Transverse colon (tissue), 4 donors: ENCODE measurements at places on chromosomes 16 and 17. TPM values are rescaled to one million over a fixed set of nuclear protein-coding genes. Genes with fewer than 3 reads are reported as not detected.

Gene NAGS
- 5.4 TPM for total RNA-seq

Gene SMPD3
- 51.1 TPM for total RNA-seq

Gene DHRS7B
- 55.0 TPM for total RNA-seq

DNA sequence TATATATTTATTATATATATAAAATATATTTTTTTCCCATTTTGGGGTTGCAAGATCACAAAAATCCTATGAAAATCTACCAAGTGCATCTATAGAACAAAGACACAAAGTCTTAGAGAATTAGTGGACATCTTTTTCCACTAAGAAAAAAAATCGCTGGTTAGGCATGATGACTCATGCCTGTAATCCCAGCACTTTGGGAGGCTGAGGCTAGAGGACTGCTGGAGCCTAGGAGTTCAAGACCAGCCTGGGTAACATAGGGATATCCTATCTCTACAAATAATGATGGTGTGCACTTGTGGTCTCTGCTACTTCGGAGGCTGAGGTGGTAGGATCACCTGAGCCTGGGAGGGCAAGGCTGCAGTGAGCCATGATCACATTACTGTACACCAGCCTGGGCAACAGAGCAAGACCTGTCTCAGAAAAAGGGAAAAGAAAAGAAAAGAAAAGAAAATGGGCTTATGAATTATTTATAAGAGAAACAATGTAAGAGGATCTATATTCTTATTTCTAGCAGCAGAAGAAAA, 185.1 kb upstream of the PSMD7 start:
- DNase-seq: no peak
- H3K36me3 ChIP-seq: no peaks in the 10 kb centered on the region
- no peaks in the 10 kb centered on the region for H3K27me3 ChIP-seq

DNA sequence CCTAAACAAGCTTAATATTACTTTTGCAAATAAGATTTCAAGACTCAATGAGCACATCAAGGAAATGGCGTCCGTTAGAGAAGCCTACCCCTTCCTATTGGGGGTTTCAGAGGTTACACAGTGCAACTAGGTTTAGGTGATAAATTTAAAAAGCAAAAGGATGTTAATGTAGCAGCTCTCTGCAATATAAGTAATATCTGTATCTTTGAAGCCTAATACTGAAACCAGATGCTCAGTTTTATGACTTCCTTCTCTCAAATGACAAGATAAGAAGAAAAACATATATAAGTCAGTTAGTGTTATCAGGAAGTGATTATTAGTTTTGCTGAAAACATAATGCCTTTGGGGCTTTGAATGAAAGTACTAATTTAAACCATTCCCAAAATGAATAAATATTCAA, 54.3 kb upstream of the MED13 start:
- no peak for DNase-seq
- H3K27me3 ChIP-seq: no peaks in the 10 kb centered on the region
- H3K4me1 ChIP-seq: peaks cover 17% of the 10 kb centered on the region
- no peak overlapping the region for H3K27ac ChIP-seq

- H3K4me3 ChIP-seq: no peak overlapping the region
- no peaks in the 10 kb centered on the region for H3K36me3 ChIP-seq
- no peak for DNase-seq
- H3K27ac ChIP-seq: peak overlapping the region; percentile 83
- no peaks in the 10 kb centered on the region for H3K27me3 ChIP-seq
Observed at GRCh38 chr17:74452033-74452840, 14.2 kb upstream of the CD300A start.

GRCh38 chr17:78185981-78186691, 716 bp downstream of the TK1 start:
- H3K27ac ChIP-seq: peak overlapping the region; percentile 86
- H3K36me3 ChIP-seq: no peaks in the 10 kb centered on the region
- peak; percentile 74 for DNase-seq
- peaks cover 21% of the 10 kb centered on the region for H3K4me1 ChIP-seq

DNA sequence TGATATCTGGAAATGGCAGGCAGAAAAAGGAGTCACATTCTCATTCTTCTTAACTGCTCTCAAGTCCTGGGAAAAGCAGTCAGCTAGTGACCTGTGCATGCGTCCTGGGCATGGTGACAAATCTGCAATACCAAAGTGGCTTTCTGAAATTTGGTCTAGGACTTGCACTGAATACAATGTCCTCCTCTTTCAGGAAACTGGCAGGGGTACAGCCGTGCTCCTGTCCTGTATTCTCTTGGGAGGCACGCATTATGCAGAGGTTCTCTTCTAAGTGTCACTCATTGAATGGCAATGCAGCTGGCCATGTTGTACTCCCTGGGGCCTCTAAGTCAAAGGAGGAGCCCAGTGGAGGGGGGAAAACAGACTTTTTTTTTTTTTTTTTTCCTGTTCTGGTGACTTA, 10.6 kb downstream of the PHF12 start:
- no peak for DNase-seq
- no peaks in the 10 kb centered on the region for H3K27me3 ChIP-seq
- peaks cover 37% of the 10 kb centered on the region for H3K4me1 ChIP-seq
- no peak overlapping the region for H3K27ac ChIP-seq
- no peaks in the 10 kb centered on the region for H3K36me3 ChIP-seq

- peaks cover 35% of the 10 kb centered on the region for H3K4me1 ChIP-seq
- peak within 1 kb of the TSS; percentile 85 for H3K4me3 ChIP-seq
- no peaks in the 10 kb centered on the region for H3K27me3 ChIP-seq
- peaks cover 5% of the 10 kb centered on the region for H3K36me3 ChIP-seq
- DNase-seq: peak; percentile 45
- peak within 1 kb of the TSS; percentile 99 for H3K27ac ChIP-seq
Observed at GRCh38 chr17:7888184-7888920, at the start of gene CHD3. TSS of gene CHD3 (plus strand) at chr17:7888789. CDS start at chr17:7889001, 212 bp downstream.

DNA sequence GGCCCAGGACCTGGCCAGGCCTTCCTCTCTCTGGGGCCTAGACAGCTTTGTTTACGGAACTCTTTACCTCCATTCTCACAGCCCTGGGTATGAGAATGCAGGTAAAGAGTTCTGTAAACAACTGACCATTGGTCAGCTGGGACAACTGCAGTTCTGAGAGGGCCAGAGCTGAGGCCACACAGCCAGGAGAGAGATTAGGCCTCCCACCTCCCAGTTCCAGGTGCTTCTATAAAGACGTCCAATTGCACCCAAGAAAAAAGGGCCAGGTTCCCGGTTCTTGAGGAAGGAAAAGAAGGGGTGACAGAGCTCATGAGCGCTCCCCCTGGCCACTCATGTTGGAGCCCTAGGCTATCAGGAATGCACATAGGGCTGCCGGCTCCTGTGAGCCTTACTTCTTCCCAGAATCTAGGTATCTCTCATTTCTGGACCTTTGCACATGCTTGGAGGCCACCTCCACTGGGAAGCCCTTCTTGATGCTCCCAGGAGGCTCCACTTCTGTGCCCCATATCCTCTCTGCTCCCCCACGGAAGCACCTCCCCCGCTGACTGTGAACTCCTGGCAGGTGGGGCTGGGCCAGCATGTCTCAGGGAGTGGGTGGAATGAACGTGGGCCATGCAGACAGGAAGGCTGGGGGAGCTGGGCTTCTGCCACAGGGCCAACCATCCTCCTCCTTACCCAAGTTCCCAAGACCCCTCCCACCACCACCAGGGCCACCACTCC, 13.1 kb downstream of the CNGB1 start:
- no peaks in the 10 kb centered on the region for H3K4me1 ChIP-seq
- no peak for DNase-seq
- no peak overlapping the region for H3K4me3 ChIP-seq
- H3K27me3 ChIP-seq: no peaks in the 10 kb centered on the region
- no peaks in the 10 kb centered on the region for H3K36me3 ChIP-seq

DNA sequence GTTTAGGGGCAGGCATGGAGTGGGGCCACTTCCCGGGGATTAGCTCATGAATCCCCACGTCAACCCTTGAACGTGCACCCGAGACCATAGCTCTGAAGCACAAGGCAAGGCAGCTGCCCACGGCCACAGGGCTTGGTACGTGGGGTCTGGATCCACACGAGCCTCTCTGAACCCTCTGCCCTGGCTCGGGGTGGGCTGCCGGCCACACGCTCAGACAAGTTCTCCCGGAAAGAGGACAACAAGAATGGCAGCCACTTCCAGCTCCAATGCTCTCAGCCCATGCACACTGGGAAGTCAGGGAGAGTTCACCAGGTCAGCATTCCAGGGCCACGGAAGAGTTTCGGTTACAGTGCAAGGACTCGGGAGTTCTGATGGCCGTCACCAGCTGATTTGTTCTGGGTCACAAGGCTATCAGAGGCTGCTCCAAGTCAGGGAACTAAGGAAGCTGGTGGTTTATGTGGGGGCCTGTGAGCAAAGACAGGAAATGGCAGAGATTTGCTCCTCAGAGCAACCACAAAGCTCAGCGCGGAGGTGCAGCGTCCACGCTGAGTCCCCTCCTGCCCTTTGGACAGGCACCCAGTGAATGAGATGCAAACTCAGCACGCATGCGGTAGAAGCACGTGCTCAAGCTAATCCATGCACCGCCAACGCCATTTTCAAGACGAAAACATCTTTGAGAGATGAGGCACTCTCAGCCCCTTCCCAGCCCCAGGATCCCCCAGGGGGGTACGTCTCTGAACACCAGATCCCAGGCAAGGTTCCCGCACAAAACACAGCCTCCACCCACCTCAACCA, 356.4 kb downstream of the FOXL1 start:
- H3K4me1 ChIP-seq: peaks cover 2% of the 10 kb centered on the region
- H3K36me3 ChIP-seq: no peaks in the 10 kb centered on the region
- no peak overlapping the region for H3K27ac ChIP-seq
- no peak for DNase-seq
- H3K4me3 ChIP-seq: no peak overlapping the region
- peaks cover 24% of the 10 kb centered on the region for H3K27me3 ChIP-seq

GRCh38 chr16:4313563-4314531, 2.0 kb upstream of the GLIS2 start:
- H3K27me3 ChIP-seq: peaks cover 45% of the 10 kb centered on the region
- H3K27ac ChIP-seq: peak overlapping the region; percentile 97
- peaks cover 26% of the 10 kb centered on the region for H3K4me1 ChIP-seq
- peak; percentile 50 for DNase-seq
